Left lung (tissue), 14 donors: ENCODE measurements at places on chromosomes 16 and 17. TPM values are rescaled to one million over a fixed set of nuclear protein-coding genes. Genes with fewer than 3 reads are reported as not detected.

DNA sequence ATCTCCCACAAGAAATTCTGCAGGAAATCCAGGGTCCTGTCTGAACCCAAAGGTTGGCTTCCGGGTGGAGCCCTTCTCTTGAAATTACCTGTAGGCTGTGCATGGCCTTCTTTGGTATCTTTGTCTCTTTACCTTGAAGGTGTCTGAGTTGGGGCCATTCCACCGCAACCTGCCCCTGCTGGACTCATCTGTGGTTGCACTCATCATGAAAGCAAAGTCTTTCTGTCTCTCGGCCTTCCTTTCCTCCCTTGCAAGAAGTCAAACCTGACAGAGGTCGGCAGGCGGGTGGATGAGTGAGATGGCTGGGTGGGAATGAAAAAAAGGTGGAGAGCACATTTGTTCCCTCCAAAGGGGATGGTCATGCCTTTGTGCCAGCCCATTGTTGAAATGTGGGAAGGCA is 25.1 kb downstream of the SALL1 start:
- DNase-seq = no peak

- DNase-seq = peak; percentile 93
These were observed at the start of gene TTYH2 for GRCh38 chr17:74212913-74213791. TSS of gene TTYH2 (plus strand) at chr17:74213571. CDS start at chr17:74213588, 17 bp downstream.

SLC13A2 gene
- 0.39 TPM for polyA plus RNA-seq

DNA sequence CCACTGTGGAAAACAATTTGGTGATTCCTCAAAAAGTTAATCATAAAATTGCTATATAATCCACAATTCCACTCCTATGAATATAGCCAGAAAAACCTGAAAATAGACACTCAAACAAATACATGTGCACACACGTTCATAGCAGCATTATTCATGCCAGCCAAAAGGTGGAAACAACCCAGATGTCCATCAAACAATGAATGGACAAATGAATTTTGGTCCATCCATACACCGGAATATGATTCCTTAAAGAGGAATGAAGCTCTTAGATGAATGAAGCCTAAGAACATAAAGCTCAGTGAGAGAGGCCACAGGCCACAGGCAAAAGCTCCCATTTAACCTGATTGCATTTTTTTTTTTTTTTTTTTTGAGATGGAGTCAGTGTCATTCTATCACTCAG is 114.6 kb upstream of the TNRC6C start:
- DNase-seq = no peak
